ENCODE measurements at places on chromosomes 4 and X.

- DNase-seq = no peak
These were observed 41.3 kb upstream of the TXK start for GRCh38 chr4:48175328-48175727.

GRCh38 chr4:11791797-11792196 is 363.1 kb upstream of the HS3ST1 start:
- no peak for DNase-seq

- no peak for DNase-seq
These were observed 26.8 kb upstream of the SPATA4 start for GRCh38 chr4:176222149-176222548.

DNA sequence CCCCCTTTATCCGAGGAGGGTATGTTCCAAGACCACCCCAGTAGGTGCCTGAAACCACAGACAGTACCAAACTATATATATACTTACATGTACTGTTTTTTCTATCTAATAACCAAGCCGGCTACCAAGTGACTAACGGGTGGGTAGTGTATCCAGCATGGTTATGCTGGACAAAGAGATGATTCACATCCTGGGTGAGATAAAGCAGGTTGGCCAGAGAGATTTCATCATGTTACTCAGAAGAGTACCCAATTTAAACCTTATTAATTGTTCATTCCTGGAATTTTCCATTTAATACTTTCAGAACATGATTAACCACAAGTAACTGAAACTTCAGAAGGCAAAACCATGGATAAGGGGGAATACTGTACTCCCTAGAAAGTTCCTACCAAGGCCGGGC is 46.5 kb downstream of the RFC1 start:
- DNase-seq = no peak

GRCh38 chrX:47662144-47662657 is 3.2 kb upstream of the UXT start:
- DNase-seq = no peak

DNA sequence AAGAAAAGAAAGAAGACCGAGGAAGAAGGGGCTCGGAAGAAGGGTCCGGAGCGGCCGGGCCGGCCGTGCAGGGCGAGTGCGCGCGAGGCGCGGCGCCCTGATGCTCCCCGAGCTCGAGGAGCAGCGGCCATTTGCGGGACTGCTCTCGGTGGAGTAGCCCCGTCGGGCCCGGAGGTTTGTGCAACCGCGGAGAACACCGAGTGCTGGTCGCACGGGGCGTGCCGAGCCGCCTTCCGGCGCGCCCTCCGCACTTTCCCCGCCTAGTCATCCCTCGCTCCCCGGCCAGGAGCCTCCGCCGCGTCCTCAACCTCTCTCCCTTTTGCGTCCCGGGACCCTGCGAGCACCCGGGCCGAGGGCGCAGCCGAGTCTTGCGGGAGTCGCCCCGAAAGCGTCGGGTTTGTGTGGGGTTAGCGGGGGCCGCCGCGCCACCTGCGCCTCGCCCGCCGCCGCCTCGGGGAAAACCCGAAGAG is 127.4 kb downstream of the LAS1L start:
- DNase-seq = no peak

DNA sequence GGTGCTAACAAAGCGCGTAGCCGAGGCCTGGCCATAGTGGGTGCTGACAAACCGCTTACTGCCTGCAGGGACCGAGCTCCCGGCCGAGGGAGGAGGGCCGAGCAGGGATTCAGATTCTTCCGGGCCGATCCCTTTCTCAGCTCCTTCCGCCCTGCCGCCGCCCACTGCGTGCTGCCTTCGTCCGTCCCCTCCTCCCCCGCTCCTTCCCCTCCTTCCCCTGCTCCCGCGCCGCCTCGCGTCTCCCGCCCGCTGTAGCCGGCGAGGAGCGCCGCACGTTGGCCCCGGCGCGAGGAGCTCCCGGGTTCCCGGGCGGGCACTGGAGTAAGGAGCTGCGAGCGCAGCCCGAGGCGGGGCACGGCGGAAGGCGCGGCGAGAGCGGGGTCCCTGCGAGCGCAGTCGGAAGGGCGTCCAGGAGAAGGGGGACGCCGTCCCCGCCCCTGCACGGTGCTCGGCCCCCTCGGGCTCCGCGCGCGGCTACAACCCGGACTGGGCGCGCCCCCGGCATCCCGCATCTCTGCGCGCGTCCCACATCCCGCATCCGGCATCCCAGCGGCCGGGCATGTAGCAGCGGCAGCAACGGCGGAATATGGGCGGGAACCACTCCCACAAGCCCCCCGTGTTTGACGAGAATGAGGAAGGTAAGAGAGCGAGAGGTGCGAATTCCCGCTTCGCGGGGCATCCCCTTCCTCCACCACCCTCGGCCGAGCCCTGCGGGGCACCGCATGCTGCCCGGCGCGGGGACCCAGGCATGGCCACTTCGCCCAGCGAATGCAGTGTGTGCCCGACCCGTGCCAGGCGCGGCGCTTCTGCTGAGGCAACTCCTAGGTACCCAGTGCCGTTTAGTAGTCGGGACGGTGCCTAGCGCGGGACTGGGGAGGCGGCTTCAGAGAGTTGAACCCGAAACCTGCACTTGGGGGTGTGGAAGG is at the start of gene STK32B:
STK32B (plus strand) TSS at position 203 of the 926 bp plus-strand sequence.
- DNase-seq = no peak

GRCh38 chr4:117134386-117134785 is 49.0 kb upstream of the TRAM1L1 start:
- DNase-seq = no peak
